ENCODE measurements at places on chromosomes 4 and X.

- no peak for DNase-seq
These were observed 234.8 kb upstream of the GNPDA2 start for GRCh38 chr4:44961001-44961755.

DNA sequence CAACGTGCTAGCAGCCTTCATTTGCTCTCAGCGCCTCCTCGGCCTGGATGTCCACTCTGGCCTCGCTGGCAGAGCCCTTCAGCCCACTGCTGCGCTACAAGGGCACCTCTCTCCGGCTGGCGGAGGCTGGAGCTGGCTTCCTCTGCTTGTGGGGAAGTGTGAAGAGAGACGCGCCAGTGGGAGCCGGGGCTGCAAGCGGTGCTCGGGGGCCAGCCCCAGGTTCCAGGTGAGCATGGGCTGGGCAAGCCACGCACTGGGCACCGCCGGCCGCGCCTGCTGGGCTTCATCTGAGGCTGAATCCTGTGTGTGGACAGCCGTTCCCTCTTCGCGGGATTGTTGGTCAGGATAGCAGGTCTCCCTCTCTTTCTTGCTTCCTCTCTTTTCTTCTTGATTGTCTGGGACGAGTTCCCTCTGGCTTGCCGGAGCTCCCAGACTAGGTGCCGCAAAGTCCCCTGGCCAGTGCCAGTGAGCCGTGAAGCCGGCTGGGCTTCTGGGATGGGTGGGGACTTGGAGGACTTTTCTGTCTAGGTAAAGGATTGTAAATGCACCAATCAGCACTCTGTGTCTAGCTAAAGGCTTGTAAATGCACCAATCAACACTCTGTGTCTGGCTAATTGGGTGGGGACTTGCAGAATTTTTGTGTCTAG is 165.0 kb downstream of the HEPH start:
- no peak for DNase-seq

GRCh38 chrX:84907324-84907968 is 96.2 kb upstream of the APOOL start:
- no peak for DNase-seq

GRCh38 chr4:169986369-169986768 is 39.8 kb downstream of the MFAP3L start:
- no peak for DNase-seq

DNA sequence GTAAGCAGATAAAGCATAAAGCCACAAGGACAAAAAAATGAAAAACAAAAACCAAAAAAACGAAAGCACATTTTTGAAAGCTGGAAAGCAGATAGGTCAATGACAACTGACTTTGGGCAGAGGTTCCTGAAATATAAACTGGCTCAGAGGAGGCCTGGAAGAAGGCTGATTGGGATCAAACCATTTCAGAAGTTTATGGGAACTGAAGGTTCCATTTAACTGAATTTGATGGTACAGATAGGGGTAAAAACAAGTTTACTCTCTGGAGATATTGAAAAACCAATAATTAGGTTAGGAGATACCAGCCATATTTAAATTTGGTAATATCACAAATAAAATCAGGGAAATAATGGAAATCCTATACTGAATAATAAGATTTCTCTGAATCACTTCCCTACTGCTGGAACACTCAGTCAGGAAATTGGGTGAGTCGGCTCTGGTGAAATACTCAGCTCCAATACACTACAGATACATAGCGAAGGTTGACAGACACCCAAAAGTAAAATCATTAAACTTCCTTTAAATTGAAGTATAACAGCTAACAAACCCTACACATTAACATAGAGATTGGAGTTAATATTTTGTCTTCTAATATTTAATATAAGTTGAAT is 1584.3 kb downstream of the STIM2 start:
- DNase-seq: no peak

DNA sequence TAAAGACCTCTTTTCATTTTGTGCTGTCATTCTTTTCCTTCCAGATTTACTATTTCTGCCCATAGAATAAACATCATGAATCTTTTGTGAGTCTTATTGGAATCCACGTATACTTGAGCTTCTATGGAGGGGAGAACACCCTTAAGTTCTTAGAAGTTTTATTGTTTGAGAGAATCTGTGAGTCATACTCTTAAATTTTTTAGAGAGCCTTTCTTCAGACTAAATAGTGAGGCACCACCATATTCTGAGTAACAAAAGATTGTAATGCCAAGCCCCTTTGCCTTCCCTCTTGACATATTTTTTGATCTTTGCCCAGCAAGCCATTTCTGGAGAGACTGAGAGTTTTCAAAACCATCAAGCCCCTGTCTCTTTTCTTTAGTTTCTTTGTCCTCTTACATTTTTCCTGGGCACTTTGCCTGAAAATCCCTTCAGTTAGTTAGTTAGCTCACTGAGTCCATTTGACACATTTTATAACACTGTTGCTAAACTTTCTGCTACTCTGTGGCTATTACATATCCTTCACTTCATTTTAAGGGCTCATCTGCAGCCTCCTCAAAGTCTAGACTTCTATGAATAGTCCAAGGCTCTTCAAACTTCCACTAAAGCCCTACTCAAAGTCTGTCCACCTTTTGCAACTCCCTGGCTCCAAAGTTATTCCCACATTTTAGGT is 65.3 kb upstream of the NDUFC1 start:
- DNase-seq: peak; percentile 4

DNA sequence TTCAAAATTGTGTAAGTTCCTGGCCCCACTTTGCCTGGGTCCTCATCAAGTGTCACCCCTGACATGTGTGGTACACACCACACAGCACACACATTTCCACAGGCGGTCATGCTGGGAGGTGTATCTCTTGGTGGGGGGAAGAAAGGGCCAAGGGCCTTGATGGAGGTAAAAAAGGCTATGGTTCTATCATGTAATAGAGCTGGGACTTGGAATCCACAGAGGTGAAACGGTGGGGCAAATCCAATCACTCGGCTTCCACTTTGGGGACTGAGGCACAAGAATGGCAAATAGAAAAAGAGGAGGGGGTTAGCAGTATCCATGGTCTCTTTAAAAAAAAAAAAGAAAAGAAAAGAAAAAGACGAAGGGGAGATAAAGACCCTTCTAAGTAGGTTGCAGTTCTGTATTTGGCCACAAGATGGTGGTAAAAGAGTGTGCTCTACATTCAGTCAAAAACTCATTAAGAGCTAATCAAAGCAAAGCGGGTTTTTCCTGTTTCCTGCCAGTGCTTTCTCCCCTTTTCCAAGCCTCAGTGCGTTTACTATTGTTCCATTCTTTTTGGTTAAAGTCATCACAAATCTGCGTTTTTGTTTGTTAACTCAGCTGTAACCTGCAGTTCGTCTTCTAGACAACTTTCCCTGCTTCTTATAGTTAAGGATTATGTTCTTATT is 37.0 kb upstream of the ATP6AP2 start:
- DNase-seq: peak; percentile 26

- DNase-seq: peak; percentile 26
These were observed 219.8 kb downstream of the OR13H1 start for GRCh38 chrX:131763674-131764073.

DNA sequence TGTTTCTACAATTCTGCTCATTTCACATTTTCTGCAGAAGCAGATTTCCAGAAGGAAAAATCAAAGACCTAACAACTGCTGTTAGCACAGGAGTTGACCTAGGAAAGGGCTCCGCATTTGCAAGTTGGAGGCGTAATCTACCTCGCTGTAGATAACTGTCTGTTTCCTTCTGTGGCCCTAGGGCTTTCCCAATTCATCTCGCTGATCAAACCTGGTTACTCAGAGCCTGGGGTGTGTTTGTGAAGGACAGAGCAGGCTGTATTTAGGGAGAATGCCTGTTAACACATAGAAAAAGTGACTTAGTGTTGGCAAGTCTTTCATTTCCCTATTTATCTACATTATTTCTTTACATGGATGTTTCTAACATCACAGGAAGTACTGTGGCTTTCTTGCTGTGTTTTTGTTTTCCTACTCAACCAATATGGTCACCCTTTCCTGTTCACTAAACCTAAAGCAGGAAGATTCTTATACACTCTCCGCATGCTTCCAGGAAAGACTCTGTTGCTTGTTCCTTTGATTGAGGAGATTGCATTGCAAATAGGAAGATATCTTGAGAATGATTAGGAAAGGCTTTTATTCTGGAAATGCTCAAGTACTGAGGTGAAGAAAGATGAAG is 40.5 kb downstream of the AGA start:
- DNase-seq: no peak

GRCh38 chr4:112005027-112005426 is 140.2 kb upstream of the FAM241A start:
- no peak for DNase-seq

GRCh38 chr4:33086331-33086925 is 2366.3 kb downstream of the PCDH7 start:
- no peak for DNase-seq

- DNase-seq: no peak
These were observed 1.4 kb downstream of the TMA16 start for GRCh38 chr4:163495900-163496299.
